RCC 7860 (cell line): ENCODE measurements at places on chromosomes 1 and 21.

GRCh38 chr1:79052829-79053449, 46.4 kb upstream of the ADGRL4 start:
- no peak for DNase-seq

DNA sequence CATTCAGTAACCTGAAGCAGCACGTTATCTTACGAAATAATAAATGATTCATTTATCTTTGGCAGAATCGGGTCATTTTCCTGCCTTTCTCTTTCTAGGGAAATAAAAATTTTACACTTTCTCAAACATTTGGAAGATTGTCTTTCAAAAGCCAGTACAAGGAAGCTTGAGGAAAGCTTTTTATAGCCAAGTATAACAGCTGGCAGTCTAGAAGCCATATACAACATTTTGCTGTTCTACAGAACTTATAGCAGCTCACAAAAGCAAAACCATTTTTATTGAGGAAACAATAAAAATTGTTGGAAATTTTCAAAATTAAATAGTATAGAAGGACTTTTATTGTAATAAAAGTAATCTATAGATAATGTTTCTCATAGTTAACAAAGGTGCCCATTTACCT, 448.6 kb downstream of the SMYD3 start:
- DNase-seq = no peak

DNA sequence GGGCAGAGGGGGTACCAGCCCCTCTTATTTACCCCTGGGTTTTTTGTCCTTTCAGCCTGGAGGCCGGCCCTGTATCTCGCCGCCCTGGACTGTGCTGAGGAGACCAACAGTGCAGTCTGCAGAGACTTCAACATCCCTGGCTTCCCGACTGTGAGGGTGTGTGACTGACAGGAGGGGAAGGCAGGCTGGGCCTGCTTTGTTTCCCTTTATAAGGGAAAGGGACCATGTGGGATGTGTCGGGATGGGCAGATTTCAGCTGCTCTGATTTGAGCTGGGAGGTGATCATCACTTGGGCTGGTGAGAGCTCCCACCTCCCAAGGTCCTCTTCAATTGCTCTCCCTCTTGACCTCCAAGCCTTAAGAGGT, 11.7 kb downstream of the QSOX1 start:
- DNase-seq = no peak

DNA sequence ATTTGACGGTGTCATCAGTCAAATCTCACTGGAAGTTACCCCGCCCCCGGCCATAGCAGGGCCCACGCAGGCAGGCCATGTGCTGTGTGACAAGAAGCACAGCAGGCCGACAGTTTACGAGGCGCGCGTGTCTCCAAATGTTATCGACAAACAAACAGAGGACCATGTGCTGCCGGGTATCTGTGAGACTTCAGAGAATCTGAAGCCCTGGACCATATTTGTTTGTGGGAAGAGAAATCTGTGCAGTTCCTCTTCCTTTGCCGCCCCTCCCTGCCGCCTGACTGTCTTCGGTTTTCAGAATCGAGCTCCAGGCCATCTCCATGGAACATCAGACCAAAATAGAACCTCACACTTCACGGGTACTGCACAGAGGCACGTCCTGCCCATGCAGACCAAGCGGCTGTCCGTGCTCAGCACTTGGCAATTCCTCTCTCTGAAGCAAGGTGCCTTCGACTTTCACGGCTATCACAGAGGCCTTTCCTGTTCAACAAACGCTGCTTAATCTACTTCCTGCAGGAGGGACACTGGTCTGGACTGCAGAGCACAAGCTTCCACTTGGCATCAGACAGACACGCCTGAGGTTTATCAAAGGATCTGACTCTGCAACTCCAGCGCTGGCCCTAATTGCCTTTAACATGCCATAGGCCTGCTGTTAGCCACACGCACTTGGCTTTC, 135.7 kb upstream of the KRTAP19-8 start:
- no peak for DNase-seq

DNA sequence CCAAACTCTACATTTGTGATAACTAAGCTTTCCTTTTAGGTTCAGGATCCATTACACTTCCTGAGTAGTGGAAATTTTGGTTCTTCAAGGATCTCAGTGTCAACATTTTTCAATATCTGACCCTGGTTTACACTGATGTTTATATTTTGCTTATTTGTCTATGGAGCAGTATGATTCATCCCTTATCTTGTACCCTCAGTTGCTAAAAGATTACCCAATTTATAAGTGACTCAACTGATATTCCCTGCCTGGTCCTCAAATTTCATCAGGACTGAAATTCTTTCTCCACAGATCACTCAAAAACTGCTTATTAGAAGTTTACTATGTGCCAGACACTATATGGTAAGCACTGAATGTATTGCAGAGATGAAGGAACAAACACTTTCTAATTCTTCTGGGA, 139.1 kb upstream of the CHRM3 start:
- DNase-seq = no peak

DNA sequence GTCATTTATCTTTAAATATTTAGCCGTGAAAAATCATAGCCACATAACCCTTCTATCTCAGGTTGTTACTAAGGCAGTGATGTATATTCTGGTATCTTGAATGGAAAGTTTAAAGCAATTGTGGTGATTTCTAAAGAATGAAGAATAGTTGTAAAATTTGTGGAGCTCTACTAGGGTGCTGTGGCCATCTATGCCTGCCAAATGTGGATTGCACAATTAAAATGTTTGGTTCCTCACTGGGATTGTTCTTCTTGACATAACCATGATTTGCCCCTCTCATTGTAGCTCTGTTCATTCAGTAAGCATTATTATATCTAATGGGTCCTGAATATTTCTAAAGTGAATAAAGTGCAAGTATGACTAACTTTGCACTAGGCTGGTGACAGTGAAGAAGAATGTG, 50.1 kb downstream of the AK4 start:
- no peak for DNase-seq

DNA sequence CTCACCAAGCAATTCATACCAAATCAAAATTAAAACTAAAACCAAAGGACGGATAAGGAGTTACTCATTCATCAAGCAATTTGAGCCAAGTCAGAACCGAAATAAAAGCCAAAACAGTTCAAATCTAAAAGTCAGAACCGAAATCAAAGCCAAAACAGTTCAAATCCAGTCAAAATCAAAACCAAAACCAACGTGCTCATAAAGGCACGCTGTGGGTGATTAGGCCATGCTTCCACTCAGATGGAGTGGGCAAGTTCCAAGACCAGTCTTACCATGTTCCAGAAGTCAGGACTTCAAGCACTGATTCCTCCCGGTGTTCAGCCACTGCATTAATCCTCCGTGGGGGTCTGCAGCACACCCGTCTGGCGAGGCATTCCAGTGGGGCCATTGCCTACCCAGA, 409.3 kb downstream of the TGFB2 start:
- DNase-seq = no peak

- DNase-seq = no peak
These were observed 8.8 kb downstream of the LAMB3 start for GRCh38 chr1:209643285-209644020.

- DNase-seq = no peak
These were observed 466.2 kb upstream of the PBX1 start for GRCh38 chr1:164092603-164093353.

DNA sequence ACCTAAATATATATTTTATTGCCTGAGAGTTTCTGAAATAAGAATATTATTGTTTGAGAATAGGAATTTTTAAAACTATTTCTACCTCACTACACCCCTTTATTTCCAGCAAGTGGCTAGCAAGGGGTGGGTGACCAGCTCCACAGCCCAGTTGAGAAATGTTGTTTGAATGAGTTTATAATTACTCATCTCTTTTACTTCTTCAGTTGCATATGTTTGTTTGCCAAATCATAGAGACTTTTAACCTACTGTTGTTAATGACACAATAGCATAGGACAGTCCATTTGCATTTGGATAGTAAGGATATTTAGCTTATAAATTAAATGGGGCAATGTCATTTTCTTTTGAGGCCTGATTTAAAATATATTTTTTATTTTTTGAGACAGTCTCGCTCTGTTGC, 127.8 kb downstream of the NRDC start:
- no peak for DNase-seq

- DNase-seq = no peak
These were observed 78.7 kb downstream of the RGL1 start for GRCh38 chr1:183883623-183884022.

GRCh38 chr1:158112994-158113758, 67.5 kb upstream of the CD1D start:
- no peak for DNase-seq

GRCh38 chr1:169786974-169787373, 7.7 kb downstream of the METTL18 start:
- DNase-seq = no peak

DNA sequence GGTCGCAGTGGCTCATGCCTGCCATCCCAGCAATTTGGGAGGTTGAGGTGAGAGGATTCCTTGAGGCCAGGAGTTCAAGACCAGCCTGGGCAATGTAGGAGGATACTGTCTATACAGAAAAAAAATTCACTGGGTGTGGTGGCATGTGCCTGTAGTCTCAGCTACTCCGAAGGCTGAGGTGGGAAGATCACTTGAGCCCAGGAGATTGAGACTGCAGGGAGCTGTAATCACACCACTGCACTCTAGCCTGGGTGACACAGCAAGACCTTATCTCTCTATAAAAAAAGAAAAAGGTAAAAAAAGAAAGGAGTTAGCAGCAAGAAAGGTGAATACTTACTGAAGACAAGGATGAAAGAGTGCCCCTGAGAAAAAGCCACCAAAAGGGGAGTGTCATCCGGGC, 23.7 kb upstream of the BCL10 start:
- no peak for DNase-seq

- DNase-seq = no peak
These were observed 357.4 kb upstream of the PLXNA2 start for GRCh38 chr1:208601561-208601960.

DNA sequence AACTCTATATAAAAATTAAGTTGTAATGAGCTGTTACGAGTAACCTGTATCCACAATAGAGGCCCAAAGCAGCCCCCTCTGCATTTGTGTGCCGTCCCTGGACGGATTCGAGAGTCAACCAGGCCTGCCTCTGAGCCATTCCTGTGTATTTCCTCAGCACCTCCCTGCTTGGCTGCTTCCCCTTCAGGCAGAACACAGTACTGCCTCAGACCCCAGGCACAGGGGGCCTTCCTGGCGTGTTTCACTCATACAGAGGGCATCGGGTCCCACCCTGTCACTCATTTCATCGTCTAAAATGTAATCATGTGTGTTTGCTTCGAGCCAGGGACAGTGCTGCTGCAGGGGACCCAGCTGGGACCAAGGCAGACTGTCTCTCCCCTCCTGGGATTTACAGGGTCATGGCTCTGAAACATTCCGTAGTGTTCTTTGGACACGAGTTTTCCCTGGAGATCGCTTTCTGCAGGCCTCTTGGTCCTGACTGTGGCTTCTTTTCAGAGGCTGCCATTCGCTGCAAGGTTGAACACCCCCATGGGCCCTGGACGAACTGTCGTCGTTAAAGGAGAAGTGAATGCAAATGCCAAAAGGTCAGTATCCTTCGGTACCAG, 19.4 kb downstream of the LGALS8 start:
- DNase-seq = no peak

GRCh38 chr1:204493145-204493983, 1.2 kb downstream of the PIK3C2B start:
- DNase-seq = no peak
